Activated T-cell treated with anti-CD3 and anti-CD28 coated beads, Interleukin-2, amount 50 U/mL, for 4 hours (primary cell): ENCODE measurements at places on chromosomes 5 and 9. TPM values are rescaled to one million over a fixed set of nuclear protein-coding genes. Genes with fewer than 3 reads are reported as not detected.

The SLC34A3 gene
- total RNA-seq = not detected

The CDC37L1 gene
- 16.6 TPM for total RNA-seq

The RNF208 gene
- 4.4 TPM for total RNA-seq

The RASEF gene
- not detected for total RNA-seq

The FKTN gene
- total RNA-seq = 16.7 TPM

The STC2 gene
- 7.1 TPM for total RNA-seq

The SMIM33 gene
- not detected for total RNA-seq

The CTNNA1 gene
- 27.0 TPM for total RNA-seq

The MORN5 gene
- total RNA-seq = not detected

The ERMP1 gene
- 7.5 TPM for total RNA-seq

The EDIL3 gene
- total RNA-seq = 0.15 TPM

The STRBP gene
- total RNA-seq = 26.7 TPM

The FAM78A gene
- 31.3 TPM for total RNA-seq

DNA sequence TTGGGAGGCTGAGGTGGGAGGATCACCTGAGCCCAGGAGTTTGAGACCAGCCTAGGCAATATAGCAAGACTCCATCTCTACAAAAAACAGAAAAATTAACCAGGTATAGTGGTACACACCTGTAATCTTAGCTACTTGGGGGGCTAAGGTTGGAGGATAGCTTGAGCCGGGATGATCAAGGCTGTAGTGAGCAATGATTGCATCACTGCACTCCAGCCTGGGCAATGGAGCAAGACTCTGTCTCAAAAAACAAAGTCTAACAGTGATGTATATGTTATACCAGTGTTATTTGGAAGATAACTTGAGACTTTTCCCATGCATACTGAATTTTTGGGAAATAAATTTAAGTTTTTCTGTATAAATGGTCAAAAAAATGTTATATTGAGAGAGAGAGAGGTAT lies 146.3 kb downstream of the ZCCHC7 start:
- no peak for DNase-seq

GRCh38 chr9:104682642-104683041 lies 11.7 kb upstream of the OR13D1 start:
- DNase-seq = no peak

GRCh38 chr5:39426051-39426745 lies 1.4 kb upstream of the DAB2 start:
- no peak for DNase-seq

- no peak for DNase-seq
These were observed 457.5 kb downstream of the TAF11L14 start for GRCh38 chr5:18091758-18092157.

DNA sequence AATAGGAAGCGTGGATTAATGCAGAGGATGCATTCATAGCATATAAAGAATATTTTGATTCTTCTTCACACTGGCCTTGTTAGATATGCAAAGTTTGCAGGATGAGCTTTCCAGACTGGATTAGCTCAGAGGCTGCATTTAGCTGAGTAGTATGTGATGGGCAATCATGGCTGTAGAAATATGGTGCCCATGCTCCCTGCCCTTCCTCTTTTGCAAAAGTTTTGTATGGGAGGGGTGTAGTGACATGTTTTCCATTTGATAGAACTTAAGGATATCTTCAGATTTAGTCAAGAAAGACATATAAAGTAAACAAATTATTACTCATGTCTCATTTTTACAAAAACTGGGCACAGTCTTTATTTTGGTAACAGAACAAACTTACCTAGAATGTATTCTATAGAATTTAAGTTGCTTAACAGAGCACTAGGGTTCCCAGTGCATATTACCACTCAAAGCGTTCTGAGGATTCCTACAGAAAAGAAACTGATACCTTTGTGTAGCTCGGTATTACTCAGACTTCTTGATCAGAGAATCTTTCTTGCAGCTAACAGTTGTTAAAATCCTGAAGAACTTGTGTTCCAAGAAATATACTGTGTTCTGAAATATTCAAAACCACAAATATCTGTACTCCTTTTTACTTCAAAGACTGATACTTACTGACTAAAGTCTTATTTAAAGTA lies 9.8 kb downstream of the GTF3C4 start:
- no peak for DNase-seq

- DNase-seq = no peak
These were observed 220.9 kb downstream of the GADD45G start for GRCh38 chr9:89825669-89826068.

GRCh38 chr9:136774416-136775045 lies 10.2 kb upstream of the LCN15 start:
- DNase-seq = no peak

DNA sequence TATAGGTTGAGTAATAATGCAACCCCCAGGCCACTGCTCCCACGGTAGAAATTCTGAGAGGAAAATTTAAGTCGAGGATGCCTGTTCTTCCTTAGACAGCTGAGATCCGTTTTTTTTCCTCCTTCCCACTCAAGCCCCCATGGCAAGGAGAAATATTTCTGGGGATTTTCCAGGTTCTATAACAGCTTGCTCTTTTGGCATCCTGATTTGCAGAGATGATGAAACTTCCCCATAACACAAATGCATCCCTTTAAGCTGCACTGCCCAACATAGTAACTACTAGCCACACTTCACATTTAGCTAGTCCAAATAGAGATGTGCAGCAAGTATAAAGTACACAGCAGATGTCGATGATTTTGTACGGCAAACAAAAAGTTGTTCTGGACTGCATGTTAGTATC lies 32.5 kb upstream of the GNA14 start:
- DNase-seq = no peak

- no peak for DNase-seq
These were observed 13.5 kb upstream of the DRD1 start for GRCh38 chr5:175457466-175457865.
